ENCODE measurements at places on chromosomes 11 and 22.

DNA sequence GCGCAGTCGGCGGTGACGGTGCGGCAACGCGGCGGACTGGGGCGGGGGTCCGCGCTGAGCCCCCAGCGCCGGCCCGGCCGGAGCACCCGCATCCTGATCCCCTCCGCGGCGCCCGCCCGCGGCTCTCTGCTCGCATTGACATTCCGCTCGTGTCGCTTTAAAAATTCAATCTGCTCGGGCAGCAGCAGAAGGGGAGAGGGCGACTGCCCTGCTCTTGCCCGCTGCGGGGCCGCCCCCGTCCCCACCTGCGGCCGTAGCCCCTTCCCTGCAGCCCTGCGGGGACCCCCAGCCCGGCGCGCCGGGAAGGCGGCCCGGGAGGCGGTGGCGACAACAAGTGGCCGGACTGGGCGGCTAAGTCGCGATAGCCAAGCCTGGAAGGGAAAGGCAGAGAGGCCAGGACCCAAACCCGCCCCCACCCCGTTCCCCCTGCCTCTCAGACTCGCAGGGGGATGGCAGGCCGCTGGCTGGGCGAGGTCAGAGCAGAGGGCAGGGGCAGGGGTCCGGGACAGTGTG is 1.1 kb downstream of the CABP7 start:
- DNase-seq: no peak

DNA sequence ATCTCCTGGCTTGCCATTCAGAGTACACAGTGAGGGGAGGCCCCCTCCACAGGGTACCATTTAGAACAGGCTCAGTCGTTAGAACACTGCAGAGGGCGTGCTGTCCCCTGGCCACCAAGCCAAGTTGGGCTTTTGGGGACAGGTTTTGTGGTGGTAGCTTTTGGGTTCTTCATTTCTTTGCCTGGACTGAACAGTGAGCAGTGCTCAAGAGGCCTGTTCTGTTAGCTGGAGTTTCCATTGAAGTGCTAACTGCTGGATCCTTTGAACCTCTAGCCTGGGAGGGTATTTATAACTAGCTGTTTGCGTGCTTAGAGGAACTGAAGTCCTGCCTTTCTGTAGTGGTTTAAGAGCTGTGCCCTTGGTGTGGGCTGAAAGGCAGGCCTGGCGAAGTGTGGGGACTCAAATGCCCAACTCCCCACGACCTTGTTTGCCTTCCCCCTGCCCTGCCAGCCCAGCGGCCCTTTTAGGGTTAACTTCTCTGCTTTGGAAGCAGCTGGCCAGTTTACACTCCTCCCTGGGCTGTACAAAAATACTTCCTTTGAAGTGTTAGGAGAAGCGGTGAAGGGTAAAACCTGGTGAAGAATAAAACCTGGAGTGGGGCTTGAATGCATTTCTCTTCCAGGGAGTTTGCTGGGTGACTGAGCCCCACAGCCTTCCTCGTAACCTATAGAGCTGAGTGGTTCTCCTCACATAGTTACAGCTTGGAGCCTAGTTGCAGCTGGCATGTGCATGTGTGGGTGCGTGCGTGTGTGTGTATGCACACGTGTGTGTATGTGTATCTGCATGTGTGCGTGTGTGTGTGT is 34.6 kb downstream of the ZNRF3 start:
- no peak for DNase-seq

DNA sequence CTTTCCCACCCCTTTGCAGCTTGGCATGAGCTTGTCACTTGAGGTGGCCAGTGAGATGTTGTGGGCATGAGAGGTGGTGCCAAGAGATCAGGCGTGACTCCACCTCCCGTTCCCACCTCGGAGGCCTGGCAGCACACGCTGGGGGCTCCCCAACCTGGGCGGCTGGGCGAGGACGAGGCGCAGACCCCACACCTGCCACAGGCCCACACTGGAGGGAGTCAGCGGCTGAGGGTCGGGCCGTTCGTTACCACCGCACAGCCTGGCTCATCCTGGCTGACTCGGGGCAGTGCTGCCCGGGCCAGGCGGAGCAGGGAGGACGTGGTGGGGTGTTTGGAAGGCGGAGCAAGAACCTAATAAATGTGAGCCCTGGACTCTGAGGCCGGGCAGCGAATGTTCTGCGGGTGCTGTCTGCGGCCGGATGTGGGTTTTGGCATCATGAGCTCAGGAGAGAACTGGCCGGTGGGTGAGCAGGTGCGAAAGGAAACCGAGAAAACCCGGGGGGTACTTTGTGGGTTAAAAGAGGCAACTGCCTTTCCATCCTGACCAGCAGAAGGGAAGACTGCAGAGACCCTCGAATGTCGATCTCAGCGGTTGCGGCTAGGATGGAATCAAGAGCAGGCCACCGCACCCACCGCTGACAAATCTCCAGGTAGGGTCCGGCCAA is 10.2 kb upstream of the IFITM3 start:
- DNase-seq: no peak

DNA sequence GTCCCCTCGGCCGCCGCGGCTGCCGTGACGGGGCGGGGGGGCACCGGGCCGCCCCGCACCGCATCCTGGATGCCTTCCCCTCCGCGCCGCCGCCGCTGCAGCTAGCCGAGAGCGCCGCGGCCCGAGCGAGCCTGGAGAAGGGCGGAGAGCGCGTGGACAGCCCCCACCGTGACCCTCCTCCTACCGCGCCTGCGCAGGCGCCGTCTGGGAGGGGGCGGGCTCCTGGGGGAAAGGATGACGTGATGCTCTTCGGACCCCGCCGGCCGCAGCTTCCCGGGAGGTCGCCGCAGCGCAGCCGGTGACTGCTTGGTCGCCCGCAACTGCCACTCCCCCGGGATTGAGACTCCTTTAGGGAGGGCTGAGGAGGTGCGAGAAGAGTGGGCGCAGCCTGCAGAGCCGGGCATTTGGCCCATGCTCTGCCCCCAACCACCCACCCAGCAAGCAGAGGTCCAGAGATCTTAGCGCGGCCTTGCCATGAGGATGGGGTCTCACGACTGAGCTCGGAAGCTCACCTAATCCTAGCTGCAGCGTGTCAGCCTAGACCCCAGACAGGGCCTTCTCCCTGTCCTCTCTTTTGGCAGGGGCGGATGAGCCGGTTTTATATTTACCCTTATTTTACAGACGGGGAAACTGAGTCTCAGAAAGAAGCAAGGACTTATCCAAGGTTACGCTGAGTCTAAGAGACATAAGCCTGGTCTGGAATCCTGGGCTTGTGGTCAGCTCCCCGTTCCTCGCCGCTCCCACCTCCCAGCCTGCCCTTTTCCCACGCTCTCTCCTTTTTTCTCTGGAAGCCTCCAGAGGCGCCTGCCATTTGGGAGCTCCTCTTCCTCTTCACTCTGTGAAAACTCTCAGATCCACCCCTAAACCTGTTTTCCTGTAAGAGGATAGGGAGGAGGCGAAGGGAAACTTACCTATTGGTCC is at the start of gene DENND5A:
Gene DENND5A, minus strand, starts transcription at position 140 of the 921 bp plus-strand sequence. CDS start 281 bp downstream, outside the sequence.
- DNase-seq: peak; percentile 48

DNA sequence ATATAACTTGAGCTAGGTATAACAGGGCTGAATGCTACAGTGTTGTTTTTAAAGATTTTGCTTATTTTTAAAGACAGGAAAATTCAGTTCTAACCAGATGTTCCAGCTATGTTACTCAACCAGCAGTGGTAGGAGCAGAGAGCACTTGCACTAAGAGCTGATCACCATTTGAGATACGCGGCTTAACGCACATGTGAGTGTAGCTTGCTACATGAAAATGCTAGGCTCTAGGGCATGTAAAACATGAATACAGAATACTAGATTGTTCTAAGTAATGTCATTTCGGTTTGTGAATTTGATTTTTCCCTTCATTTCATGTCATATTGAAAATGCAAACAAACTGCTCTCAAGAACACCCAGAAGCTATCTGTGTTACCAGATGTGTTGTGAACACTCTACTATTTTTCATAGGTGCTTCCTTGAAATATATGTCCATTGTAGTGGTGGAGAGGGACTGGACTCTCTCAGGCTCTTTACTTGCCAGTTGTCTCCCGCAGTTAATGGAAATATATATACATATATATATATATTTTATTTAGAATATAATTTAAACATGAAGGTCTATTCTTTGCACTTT is 10.8 kb upstream of the TECTA start:
- DNase-seq: no peak

DNA sequence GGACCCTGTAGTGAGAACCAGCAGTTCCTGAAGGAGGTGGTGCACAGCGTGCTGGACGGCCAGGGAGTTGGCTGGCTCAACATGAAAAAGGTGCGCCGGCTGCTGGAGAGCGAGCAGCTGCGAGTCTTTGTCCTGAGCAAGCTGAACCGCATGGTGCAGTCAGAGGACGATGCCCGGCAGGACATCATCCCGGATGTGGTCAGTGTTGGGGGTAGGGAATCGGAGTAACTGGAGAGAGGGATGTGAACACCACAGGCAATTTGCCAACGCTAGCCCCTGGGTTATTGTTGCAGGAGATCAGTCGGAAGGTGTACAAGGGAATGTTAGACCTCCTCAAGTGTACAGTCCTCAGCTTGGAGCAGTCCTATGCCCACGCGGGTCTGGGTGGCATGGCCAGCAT is 19.9 kb downstream of the MADD start:
- no peak for DNase-seq

DNA sequence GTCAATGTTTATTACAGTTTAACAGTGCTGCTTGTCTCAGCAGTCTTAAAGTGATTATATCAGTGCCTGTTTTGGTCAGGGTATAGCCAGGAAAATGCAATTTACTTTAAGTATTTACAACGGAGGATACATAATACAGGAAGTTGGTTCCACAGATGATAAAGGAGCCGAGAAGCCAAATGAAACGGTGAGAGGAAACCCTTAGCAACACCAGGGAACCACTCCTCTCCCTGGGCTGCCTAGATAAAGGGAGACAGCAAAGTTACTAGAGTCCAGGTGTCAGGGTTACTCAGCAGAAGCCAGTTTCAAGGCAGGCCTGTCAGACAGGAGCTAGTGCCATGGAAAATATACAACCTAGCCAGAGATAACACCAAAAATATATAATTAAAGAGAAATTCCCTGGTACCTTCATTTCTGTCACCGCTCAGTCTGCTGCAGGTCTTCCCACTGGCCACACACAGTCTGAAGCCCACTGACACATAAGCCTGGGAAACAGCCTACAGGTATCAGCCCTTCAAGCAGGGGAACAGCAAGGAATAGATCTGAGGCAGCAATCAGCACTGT is 55.5 kb downstream of the FAM76B start:
- DNase-seq: no peak

DNA sequence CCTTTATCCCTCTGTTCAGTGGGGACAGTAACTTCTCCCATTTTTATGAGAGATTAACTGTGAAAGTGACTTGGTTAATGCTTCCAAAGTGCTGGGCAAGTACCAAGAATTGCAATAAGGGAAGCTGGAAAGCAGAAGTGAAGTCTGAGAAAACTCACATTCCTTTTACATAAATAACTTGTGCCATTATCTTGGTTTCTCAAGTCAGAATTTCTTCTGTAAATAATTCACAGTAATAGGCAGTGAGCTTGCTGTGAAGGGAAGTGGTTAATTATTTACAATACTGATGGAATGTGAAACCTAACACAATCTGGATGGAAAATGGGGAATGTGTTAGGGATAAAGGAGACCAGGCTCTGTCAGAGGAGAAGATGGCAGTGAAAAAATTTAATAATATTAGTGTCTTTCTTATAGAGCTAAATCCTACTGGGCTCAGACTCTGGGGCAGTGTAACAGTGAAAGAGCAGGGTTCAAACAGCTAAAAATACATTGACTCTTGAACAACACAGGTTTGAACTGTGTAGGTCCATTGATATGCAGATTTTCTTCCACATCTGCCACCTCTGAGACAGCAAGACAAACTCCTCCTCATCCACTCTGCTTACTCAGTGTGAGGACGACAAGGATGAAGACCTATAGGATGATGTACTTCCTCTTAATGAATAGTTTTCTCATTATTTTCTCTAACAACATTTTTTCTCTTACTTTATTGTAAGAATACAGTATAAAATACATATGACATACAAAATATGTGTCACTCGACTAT is 251.5 kb upstream of the ISX start:
- DNase-seq: no peak

- DNase-seq: no peak
These were observed 7.4 kb downstream of the KMT2A start for GRCh38 chr11:118443590-118444218.

DNA sequence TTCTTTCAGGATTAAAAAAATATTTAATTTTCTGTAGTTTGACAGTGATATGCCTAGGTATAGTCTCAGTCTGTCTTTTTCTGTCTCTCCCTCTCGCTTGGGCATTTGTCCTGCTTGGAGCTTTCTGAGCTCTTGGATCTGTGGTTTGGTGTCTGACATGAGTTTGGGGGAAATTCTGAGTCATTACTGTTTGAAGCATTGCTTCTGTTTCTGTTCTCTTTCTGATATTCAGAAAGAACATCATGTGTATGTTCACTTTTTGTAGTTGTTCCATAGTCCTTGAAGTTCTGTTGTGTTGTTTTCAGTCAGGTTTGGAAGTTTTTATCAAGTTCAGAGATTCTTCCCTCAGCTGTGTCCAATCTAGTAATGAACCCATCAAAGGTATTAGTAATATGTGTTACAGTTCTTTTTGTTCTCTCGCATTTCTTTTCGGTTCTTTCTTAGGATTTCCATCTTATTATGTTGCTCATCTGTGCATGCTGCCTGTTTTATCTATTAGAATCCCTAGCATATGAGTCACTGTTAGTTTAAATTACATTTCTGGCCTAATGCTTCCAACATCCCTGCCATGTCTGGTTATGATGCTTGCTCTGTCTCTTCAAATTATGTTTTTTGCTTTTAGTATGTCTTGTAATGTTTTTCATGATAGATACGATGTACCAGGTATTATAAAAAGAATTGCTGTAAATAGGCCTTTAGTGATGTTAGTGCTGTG is 48.4 kb downstream of the DDX10 start:
- DNase-seq: no peak

GRCh38 chr11:113673550-113674396 is 32.3 kb downstream of the TMPRSS5 start:
- no peak for DNase-seq

DNA sequence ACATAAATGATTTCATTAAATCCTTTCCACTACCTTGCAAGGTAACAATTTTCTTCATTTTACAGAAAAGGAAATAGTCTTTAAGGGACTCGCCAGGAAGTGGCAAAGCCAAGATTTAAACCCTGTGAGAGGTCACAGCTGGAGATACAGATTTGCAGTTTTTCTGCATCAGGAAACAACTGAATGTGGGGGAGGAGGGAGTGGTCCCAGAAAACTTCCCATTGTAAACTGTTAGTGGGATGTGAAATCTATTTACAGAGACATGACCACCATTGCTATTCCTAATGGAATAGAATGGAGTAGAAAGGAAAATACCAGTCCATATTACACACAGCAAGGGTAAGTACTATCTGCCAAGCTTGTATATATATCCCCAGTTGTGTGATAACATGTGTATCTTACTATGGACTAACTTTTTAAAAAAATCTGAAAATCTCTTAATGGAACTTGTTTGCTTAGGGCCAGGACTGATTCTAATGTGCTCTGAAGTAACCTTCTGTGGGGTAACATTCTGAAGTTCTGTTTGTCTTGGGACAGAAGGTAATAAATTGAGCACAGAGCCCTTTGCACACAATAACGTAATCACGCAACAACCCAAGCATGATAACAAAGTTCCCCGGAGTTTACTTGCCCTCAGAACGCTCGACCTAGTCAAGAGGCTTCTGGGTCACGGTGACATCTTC is 10.9 kb upstream of the TSKU start:
- no peak for DNase-seq

DNA sequence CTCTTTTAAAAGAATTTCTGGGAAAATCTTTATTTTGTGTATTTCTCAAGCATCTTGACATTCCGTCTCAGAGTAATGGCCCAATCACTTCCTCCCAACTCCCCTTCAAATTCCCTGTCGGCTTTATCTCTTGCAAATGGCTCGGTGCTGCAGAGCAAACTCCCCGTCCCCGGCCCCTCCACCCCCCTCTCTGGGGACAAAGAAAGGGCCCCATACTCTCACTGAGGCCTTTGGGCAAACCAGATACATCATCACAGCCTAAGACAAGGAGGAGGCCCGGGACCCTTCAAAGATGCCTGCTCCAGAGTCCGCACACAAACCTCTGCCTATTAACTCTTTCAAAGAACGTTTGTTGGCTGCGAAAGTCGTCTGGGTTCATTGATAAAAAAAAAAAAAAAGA is 3.9 kb upstream of the SMIM38 start:
- DNase-seq: no peak

Measured in activated CD8-positive, alpha-beta memory T cell treated with anti-CD3 and anti-CD28 coated beads for 4 hours (primary cell).